ENCODE measurements at places on chromosomes 2 and 18.

DNA sequence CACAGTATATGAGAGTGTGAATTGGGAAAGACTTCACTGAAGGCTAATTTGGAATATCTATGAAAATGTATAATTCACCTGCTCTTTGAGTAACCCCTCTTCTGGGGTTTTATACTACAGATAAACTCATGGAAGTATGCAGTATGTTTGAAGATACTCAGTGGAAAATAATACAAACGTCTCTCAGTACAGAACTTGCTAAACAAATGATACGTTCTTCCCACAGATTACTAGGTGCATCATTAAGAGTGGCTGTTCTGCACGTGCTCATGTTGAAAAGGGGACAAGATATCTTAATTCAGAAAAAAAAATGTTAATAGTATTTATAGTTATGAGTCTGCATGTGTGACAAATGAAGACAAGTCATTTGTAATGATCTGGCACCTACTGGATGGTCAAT lies 70.2 kb upstream of the EPAS1 start:
- no peak for DNase-seq

DNA sequence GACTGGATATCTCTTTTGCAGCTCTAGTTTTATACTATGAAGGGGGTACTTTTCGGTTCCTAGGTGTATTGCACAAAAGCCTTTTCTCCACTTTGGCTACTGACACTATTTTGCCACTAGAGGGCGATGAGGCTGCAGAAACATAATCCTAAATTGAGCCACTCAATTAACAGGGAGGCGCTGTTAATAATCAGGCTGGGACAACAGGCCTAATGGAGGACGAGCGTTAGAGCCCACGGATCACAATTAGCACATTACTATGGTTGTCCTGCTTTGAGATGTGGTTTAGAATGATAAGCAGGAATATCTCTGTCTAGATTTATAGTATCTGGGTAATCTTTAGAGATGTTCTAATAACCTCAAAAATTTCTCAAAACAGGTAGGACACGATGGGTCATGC lies 62.2 kb upstream of the PMAIP1 start:
- peak; percentile 31 for DNase-seq

GRCh38 chr2:134334542-134335353 lies 80.9 kb downstream of the MGAT5 start:
- DNase-seq, result no peak

DNA sequence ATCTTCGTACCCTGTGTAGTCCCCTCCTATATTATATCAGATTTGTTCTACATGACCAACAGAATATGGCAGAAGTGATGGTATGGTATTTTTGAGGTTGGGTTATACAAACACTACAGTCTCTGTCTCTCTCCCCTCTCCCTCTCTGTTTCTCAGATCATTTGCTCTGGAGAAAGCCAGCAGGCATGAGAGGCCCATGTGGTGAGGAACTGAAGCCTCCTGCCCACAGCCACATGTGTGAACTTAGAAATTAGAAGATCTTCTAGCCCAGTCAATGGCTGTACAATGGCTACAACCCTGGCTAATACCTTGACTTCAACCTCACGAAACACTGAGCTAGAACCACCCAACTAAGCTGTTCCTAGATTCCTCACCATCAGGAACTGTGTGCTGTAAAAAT lies 250.6 kb downstream of the SMAD2 start:
- no peak for DNase-seq

- DNase-seq, result no peak
Measured at GRCh38 chr2:70143314-70144150, 47.3 kb downstream of the C2orf42 start.

All from HS-5 (cell line).